NCI-H1105 (cell line): ENCODE measurements at places on chromosomes 3 and 15.

- no peak for DNase-seq
Measured at GRCh38 chr3:155038203-155038554, 41.9 kb upstream of the MME start.

GRCh38 chr3:128480717-128481437, 12.1 kb downstream of the GATA2 start:
- DNase-seq, result no peak

- DNase-seq, result no peak
Measured at GRCh38 chr3:141313093-141313683, 55.1 kb upstream of the ZBTB38 start.

- no peak for DNase-seq
Measured at GRCh38 chr3:134334231-134334900, 39.9 kb downstream of the AMOTL2 start.

DNA sequence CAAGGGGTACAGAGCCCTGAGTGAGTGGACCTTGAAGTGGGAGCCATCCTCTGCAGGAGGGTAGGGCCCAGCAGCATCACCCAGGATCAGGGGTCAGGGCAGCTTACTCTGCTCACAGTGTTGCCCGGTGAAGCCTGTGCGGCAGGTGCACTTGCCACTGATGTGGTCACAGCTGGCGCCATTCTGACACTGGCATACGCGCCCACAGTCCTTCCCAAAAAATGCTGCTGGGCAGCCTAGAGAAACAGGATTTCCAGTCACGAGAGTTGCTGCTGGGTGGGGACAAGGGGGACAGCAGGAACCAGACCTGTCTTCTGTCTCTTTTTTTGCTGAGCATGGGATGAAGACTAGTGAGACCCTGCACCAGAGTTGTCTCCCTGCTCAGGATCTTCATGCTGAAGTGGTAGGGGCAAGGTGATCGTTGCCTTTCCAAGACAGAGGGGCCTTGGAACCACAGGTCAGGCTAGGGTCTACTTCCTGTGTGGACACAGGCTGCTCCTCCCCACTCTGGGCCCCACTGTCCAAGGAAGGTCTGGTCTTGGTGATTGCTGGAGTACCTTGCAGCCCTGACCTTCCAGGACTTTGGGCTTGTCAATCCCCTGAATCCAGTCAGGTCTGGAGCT, 46.9 kb downstream of the RAB11A start:
- DNase-seq, result no peak

DNA sequence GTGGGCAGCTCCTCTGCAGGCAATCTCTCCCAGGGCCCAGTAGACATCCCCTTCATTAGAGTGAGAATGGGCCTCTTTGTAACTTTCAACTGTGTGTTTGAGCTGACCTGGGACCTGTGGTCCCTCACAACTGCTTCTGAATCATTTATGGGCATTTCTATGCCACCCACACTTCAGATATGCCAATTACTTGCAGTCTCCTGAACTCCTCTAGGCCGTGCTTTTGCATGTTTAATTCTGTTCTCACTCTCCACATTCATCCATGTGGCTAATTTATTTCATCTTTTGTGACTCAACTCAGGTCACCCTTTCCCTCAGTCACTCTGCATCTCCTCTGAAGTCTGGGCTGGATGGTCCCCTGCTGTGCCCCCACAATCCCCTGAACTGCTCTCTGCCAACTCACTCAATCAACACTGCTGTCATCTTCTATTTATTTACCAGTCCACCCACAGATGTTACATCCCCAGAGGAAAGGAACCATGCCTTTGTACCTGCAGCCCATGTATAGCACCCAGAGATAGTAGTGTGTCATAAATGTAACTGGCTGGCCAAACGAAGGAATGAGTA, 364.7 kb downstream of the EPHB1 start:
- no peak for DNase-seq

DNA sequence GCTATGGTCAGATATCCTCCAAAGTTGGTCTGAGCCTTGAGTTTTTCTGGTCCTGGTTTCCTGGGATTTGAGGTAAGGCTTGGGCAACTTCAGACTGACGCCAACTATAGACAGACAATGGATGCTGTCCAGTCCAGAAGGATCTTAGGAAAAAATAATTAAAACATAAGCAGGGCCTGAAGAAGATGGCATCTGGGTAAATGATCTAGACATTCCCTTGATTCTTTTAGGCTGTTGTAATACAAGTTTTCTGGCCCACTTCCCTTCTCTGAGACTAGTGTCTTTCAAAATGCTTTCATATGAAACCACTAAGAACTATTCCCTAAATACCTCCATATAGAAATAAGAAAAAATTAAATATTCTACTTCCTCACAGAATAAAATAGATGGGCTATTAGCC, 47.7 kb upstream of the PLXND1 start:
- DNase-seq, result no peak

DNA sequence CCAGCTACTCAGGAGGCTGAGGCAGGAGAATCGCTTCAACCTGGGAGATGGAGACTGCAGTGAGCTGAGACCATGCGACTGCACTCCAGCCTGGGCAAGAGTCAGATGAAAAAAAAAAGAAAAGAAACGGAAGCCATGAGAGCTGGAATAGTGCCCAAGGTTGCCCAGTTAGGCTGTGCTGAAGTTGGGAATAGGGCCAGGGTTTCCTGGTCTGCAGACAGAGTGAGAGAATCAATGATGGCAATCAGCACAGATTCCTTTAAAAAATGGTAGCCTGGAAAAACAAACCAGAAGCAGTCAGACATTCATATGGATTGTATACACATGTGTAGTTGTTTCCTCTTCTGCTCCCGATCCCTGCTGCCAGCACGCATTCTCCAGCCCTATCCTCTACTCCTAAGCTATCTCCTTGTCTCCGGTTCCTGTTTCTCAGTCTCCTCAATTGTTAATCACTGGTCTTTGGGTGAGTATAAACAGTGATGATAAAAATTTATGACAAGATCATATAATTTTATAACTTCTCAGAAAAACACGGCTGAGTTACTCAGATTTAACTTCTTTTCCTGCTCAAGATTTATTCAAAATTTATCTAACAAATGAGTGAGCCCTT, 316.2 kb upstream of the UMPS start:
- DNase-seq, result peak; percentile 20

GRCh38 chr15:50764461-50765194, 878 bp downstream of the SPPL2A start:
- no peak for DNase-seq

DNA sequence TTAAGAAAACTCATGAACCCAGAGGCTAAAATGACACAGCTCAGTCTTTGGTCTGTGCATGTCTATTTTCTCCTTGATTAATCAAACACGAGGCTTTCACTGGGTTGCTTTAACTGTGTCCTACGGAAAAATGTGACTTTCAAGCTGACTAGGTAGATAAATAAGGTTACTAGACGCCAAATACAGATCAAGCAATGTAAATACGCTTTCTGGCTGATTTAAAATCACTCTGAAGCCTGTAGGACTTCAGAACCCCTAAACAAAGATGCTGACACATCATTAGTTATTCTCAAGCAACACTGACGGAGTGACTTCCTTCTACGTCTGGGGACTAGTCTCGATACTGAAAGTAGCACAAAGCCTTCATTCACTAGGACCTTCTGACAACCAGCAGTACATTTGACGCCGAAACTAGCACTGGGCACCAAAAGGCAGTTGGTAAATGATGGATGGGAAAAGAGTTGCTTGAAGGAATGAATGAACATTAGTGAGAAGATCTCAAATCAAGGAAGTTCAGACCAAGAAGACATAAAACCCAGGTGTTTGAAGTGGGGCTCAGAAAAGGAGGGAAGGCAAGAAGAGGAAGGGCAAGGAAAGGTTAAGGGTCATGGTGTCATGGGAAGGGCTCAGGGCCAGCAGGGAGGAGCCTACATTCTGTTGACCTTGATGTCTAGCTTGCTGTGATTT, 67.1 kb upstream of the CDV3 start:
- no peak for DNase-seq

DNA sequence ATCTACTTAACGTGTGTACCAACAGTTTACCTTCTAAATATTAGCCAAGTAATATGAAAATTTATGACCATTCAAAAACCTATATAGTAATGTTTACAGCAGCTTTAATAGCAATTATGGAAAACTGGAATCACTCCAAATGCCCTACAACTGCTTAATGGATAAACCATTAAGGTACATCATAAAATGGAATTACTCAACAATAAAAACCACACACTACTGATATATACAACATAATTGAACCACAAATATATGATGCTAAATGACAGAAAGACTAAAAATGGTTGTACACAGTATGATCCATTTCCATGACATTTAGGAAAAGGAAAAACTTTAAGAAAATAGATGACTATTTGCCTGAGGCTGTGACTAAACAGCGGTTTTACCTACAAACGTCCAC, 467.1 kb upstream of the EPHA6 start:
- peak; percentile 86 for DNase-seq

DNA sequence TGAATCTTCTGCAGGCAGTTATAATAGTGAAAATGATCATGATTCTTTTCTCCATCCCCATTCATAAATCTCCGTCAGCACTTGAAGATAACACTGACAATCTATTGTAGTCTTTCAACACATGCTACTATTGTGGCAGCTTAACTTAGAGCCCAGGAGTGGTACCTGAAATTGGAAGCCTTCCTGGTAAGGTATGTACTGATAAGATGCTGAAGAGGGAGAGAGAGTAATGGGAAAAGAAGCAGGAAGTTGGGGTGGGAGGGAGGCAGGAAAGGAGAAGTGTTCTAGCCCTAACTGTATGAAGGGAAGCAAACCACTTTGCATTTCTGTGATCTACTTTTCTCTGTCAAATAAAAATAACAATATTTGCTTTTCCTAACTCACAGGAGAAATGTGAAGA, 197.4 kb upstream of the RORA start:
- DNase-seq, result no peak
